Esophagus muscularis mucosa (tissue), 4 donors: ENCODE measurements at places on chromosomes 7 and 10.

GRCh38 chr7:99395616-99396327 lies 12.6 kb downstream of the PDAP1 start:
- no peak for DNase-seq

DNA sequence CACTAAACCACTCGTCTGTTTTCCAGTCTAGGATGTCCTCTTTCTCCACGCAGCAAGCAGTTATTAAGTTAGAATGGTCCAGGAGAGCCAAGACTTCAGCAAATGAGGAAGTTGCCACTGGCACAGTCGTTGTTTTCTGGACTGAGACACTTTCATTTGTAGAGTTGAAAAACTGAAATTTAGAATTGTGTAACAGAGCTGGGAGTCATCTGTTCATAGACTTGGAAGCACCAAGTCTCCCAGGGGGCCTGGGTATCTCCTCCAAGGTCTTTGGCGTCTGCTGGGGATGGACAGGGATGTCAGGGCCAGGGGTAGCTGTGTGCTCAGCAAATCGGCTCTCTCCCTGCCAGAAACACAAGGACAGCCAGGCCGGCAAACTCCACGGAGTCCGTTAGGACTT lies 208.4 kb downstream of the FANK1 start:
- DNase-seq, result no peak

- DNase-seq, result no peak
Measured at GRCh38 chr7:120272701-120273475, at the start of gene KCND2. Gene KCND2, plus strand, starts transcription at chr7:120273175.

DNA sequence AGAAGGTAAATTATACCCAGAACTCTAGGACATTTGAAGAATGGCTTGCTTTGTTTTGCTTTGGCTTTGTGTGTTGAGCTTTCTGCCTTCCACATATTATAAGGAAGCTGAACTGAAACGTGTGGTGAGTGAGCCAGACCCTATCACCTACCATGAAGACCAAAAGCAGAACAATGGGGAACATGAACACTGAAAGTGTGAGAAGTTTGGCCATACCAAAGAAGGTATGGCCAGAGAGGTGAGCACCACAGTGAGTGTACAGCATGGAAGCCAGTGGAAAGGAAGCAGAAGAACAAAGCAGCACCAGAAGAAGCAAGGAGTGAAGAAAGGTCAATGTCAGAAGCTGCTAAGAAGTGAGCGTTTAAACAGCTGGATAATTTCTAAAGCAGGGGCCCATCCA lies 59.7 kb upstream of the CCDC71L start:
- DNase-seq, result no peak

DNA sequence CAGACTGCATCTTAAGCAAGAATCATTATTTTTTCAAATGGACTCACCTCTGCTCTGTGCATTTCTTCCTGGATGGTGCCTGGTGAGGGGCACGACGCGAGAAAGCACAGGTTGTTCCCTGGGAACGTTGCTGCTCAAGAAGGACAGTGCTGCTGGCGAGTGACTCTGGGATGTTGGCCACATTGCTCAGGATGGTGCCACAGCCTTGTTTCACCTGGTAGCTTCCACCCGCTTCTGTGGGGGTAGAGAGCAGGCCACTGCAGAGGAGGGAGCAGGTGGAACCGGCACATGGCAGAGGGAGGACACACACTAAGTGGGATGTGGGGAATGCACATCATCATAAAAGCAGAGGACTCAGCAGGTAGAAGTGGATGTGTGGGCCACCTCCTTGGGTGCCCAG lies 444.7 kb downstream of the TCERG1L start:
- no peak for DNase-seq
